ENCODE measurements at places on chromosomes 3 and 15.

- peak; percentile 50 for DNase-seq
Observed at GRCh38 chr15:74776821-74777768, 4.8 kb upstream of the CSK start.

DNA sequence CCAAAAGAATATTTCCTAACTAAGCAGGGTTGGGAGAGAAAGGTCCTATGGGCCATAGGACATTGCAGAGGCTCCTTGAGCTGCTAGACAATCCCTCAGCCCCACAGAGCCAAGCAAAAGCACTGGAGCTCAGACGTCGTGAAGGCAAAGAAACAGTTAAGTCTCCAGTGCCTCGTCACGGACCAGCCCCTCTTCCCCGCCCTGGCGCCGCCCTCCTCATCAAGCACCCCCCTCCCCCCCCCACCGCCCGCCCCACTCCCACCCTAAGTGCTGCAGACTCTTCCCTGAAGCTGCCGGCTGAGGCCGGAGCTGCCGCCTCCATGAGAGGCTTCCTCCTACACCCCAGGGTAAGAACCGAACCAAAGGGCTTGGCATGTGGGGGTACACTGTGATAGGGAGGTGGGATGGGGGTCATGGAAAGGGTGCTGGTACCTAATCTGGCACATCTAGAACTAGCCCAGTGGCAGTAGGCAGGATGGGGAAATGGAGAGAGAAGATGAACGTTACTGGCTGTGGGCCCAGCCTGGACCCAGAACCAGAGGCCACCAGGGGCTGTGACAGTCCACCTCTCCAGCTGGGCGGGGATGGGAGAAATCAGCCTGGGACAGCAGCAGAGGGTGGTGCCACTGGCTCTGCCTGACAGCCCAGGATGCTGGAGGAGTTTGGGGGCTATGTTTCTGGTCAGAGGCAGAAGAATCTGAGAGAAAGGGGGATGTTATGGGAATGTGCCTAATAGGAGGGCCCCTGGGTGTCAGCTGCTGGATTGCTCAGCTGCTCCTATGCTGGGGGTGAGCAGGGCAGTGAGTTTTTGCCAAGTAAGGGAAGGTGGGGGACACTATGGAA is at the start of gene MAP1A:
MAP1A (plus strand) TSS at position 255 of the 843 bp plus-strand sequence. CDS start 3,866 bp downstream, outside the sequence.
- no peak for DNase-seq

GRCh38 chr3:31589228-31589627 is 56.5 kb downstream of the STT3B start:
- no peak for DNase-seq

- no peak for DNase-seq
Observed at GRCh38 chr3:13345772-13346171, 74.3 kb downstream of the NUP210 start.

- DNase-seq, result no peak
Observed at GRCh38 chr3:73529308-73530021, 95.3 kb downstream of the PDZRN3 start.

GRCh38 chr3:192818126-192818525 is 90.8 kb upstream of the FGF12 start:
- no peak for DNase-seq

DNA sequence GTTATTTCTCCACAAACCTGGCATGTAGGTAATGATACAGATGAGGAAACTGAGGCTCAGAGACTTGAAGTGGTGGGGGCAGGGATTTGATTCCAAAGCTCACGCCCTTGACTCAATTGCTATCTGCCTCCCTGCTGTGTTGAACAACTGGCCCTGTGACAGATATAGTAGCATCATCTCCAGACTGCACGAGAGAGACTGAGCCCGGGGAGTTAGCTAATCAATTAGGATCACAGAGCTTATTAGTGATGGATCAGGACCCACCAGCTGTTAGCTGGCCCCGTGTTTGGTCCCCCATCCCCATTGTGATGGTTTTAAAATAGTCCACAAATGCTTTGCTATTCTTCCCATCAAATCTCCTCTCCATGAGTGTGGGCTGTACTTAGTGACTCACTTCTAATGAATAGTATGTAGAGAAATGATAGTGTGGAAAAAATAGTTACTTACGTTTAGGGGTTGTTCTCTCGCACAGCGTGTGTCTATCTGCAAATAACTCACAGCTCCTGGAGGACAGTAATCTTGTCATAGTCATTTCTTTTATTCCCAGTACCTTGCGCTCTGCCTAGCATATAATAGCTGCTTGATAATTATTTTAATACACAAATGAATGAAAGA is 74.4 kb upstream of the KLF13 start:
- DNase-seq, result no peak

GRCh38 chr3:69113536-69113935 is 8.9 kb downstream of the LMOD3 start:
- no peak for DNase-seq

GRCh38 chr3:67192466-67192865 is 194.4 kb downstream of the KBTBD8 start:
- no peak for DNase-seq

DNA sequence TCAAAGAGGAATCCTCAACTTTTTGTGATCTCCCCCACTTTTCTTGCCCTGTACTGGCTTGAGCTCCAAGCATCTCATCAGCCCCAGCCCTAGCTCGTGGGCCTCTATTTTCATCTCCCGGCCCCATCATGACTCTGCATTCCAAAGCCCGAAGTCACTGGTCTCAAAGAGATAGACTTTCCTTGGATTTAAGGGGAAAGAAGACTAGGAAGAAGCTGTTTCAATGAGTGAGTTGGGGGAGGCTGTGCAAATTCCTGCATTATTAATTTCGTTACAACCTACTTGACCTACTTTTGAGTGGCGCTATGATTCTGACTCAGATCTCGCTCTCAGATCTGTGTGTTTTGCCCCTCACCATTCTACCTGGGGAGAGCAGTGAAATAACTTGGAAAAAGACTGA is 266.6 kb upstream of the TBL1XR1 start:
- DNase-seq, result no peak

GRCh38 chr15:74669627-74670026 is 26.2 kb downstream of the EDC3 start:
- DNase-seq, result no peak

DNA sequence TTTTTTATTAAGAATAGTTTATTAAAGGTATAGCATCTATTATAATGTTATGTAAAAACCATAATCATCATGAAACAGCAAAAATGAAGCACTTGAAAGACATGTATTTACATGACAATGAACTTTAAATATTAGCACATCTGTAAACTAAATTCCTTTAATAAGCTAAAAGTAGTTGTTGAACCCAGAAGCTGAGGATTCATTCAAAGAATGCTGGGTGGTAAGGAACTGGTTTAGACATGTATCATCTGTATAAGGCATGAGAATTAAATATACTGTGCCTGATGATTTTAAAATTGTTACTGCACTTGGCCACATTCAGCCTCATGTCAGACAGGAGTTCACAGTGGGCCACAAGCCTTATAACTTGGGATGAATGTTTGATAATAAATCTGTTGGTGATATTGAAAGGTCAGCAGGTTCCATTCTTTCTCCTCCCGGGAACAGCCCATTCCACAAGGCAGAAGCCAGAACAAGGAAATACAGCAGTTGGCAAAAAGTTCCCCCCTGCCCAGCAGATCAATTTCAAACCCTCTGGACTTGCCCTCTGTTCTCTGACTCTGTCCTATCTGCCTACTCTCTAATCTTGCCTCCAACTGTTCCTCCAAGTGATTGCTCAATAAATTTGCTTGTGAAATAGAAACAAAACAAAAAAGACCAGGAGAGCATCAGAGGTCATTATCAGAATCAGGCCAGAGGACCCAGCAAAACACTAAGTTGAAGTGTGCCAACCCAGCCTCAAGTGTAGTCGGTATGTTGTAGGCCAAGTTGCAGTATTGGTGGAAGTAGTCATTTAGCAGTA is 49.8 kb upstream of the TEX264 start:
- DNase-seq, result no peak

DNA sequence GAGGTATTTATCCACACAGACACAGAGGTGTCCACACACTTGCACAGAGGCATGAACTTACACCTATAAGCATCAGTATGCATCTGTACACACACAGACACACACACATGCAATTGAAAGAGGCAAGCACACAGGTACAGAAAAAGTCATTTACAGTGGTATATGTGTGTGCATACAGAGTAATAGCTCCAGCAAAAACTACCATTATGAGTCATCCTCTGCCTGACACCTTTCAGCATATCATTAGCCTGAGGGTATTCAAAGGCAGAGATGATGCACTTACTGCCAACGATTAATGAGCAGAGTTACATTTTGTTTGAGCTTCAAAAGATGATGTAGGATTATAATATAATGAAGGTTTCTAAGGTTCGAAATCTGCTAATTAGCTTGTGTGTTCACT is 100.3 kb upstream of the TPRG1 start:
- DNase-seq, result no peak

- DNase-seq, result no peak
Observed at GRCh38 chr3:184489268-184489841, 72.2 kb upstream of the EPHB3 start.

- DNase-seq, result peak; percentile 18
Observed at GRCh38 chr3:194058189-194058571, 77.8 kb upstream of the HES1 start.

DNA sequence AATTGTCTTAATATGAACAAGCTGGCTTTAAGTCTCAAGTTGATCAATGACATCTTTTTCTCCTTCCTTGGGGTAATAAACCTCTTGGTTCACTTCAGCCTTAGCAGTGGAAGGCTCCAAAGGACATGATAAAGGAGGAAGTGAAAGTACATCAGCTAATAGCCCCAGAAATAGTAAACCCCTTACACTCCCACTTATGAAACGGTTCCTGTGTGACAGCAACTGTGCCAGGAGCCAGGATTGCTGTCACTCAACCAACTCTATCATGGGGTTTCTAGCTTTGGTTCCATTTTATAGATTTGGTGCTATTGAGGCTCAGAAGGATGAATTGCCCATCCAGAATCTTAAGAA is 216.7 kb downstream of the ABHD5 start:
- DNase-seq, result no peak
